Occipital lobe (tissue), 3 donors: ENCODE measurements at places on chromosomes 11 and 22. TPM values are rescaled to one million over a fixed set of nuclear protein-coding genes. Genes with fewer than 3 reads are reported as not detected.
A peak's percentile ranks its signal among the peaks of the same experiment; 100 is the strongest.

DNA sequence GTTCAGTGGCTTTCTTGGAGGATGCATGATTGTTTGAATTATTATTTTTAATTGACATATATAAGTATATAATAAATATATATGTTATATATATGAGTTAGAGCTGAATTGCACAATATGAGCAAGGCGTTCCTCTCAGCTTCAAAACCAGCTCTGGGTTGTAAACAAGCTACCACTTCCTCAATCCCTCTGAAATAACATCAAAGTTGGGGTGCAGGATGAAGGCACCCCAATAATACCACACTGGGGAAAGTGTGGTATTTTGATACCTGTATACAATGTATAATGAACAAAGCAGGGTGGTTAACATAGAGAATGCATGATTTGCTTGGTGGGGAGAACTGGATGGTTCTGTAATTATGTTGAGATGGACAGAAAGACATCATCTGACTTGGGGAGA lies 1.7 kb upstream of the SORL1 start:
- DNase-seq = no peak

Gene HTR3A
- total RNA-seq = 0.31 TPM

GRCh38 chr22:27878541-27878940 lies 40.5 kb downstream of the PITPNB start:
- DNase-seq = no peak

GRCh38 chr11:113577356-113578032 lies 102.3 kb upstream of the DRD2 start:
- DNase-seq = peak; percentile 34

Gene CCND1
- total RNA-seq = 14.0 TPM

- DNase-seq = no peak
These were observed 18.5 kb upstream of the ARHGAP20 start for GRCh38 chr11:110730773-110731172.
